Left forelimb (tissue), 1 donor: ENCODE measurements at places on chromosomes 1 and 21.

- DNase-seq, result no peak
These were observed 139.6 kb downstream of the PLPP3 start for GRCh38 chr1:56439610-56440264.

DNA sequence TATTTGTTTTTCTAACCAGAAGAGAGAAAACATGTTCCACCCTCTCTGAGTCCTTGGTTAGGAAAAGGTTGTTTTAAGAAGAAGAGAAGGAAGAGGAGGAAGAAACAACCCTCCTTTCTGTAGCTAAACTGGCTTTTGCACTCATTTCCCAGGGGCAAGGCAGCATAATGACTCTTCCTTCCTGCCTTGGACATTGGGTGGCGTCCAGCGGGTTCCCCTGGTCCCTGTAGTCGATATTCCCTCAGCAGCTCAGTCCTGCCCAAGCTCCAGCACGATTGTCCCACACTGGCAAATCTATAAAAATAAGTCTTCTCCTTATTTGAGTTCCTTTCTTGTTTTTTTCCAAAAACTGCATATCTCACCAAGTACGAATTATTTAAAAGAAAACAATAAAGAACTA is 81.2 kb downstream of the TEX35 start:
- no peak for DNase-seq

- no peak for DNase-seq
These were observed 17.8 kb downstream of the OR2B11 start for GRCh38 chr1:247440001-247440620.

DNA sequence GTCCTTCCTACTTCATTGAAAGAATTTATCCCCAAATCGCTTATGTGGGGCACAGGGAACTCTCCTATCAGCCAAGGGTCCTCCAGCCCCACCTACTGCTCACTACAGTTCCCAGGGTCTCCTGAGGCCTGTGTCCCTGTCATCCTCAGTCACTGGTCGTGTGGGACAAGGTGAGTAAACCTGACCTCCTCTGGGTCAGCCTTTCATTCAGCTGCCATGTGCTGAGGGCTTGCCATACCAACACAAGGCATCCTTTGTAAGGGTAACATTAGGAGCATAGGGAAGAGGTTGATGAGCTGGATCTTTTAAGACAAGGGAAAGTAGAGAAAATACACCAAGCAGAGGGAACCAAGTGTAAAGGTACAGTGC is 11.2 kb upstream of the SNAPIN start:
- no peak for DNase-seq

DNA sequence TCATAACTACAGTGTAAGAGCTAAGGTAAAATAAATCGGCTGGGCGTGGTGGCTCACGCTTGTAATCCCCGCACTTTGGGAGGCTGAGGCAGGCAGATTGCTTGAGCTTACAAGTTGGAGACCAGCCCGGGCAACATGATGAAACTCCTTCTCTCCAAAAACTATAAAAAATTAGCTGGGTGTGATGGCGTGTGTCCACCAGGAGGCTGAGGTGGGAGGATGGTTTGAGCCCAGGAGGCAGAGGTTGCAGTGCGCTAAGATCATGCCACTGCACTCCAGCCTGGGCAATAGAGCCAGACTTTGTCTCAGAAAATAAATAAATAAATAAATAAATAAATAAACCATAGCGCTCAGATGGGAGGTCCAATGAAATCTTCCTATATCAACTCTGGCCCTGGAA is 16.7 kb upstream of the FAM110D start:
- no peak for DNase-seq

- DNase-seq, result peak; percentile 28
These were observed 14.6 kb upstream of the PARP1 start for GRCh38 chr1:226422478-226422877.

- DNase-seq, result no peak
These were observed 6.1 kb downstream of the STX12 start for GRCh38 chr1:27779122-27779521.

- no peak for DNase-seq
These were observed 749 bp downstream of the IBA57 start for GRCh38 chr1:228166170-228166936.

GRCh38 chr1:110475362-110476027 is 24.5 kb downstream of the PROK1 start:
- no peak for DNase-seq

DNA sequence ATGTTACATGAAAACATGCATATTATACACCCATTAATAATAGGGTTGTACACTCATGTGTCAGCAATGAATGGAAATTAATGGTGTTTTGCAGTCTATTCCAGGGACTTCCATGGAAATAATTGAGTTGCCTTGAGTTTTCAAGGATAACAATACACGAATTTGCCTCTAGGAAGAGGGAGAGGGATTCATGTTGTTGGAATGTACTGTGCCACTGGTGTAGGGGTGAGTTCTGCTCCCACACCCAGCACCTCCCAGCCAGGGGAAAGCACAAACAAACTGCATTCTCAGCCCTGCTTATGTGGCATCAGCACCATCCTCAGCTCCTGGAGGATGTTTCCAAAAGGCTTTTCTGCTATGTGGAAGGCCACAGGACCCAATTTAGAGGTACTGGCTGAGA is 57.8 kb downstream of the BCAR3 start:
- DNase-seq, result no peak

DNA sequence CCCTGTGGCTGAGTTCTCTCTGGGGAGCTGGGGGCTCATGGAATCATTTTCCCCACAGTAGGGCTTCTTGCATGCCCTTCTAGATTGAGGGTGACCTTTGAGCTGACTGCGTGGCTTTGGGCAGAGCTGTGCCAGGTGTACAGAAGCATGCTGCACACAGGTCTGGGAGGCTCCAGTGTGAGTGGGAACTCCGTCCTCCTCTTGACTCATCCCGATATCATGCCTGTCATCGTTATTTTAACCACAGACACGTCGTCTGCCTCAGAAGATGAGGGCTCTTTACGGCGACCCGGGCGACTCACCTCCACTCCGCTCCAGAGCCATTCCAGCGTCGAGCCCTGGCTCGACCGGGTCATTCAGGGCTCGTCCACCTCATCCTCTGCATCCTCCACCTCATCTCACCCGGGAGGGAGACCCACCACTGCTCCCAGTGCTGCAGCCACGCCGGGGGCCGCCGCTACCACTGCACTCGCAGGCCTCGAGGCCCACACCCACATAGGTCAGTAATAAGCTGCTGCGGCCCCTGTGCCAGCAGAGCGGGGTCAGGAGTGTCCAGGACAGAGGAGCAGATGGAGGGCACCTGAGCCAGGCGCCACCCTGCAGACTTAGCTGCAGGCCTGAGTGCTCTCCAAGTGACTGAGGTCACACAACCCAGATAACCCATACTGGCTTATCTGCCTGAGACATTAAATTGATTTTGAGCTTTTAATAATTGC is 39.8 kb downstream of the DIP2A start:
- no peak for DNase-seq

DNA sequence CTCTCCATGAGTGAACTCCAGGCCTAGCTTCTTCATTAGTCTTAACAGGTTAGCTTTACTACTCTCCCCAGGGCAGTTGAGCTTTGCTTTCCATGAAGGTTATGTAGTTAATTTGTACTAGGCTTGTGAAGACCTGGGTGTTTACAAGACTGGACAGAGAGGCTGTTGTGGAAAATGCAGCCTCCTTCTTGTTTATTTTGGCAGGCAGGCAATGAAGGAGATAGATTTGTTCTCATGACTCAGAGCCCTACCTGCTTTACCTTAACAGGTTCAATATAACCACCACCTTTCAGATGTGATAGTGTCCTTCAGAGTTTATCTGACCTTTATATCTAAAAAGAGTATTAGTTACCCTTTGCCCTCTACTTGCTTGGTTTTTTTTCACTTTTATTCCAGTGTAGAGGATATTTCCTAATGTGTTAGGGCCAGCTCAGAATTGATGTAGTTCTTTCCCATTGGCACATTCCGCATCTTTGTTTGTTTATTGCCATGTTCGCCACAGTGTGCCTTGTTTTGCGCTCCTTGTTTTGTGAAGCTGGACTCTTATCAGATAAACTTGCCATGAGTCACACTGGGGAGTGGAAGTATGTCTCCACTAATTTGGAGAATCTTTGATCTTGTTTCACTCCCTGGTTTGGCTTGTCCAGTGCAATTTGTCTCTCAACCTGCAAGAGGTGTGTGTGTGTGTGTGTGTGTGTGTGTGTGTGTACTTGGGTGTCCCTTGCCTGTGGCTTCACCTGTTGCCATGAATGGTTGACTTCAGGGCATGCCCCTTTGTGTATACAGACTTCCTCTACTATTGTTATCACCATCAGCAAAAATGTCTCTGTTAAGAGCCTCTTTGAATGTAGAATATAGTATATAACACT is 87.4 kb upstream of the MACF1 start:
- DNase-seq, result no peak

DNA sequence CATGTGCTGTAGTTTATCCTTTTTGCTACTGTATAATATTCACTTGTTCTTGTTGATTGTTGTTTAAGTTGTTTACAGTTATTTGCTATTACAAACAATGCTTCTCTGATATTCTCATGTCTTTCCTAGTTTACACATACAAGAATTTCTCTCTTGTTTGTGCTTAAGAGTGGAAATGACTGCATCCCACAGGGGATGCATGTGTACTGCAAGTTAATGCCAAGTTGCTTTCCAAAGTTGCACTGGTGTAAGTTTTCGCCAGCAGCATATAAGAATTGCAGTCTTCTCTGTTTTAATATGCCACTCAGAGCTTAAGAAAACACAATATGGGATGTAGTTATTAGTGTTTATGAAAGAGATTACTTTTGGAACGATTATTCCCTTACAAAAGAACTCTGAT is 97.7 kb downstream of the NEK7 start:
- DNase-seq, result no peak

DNA sequence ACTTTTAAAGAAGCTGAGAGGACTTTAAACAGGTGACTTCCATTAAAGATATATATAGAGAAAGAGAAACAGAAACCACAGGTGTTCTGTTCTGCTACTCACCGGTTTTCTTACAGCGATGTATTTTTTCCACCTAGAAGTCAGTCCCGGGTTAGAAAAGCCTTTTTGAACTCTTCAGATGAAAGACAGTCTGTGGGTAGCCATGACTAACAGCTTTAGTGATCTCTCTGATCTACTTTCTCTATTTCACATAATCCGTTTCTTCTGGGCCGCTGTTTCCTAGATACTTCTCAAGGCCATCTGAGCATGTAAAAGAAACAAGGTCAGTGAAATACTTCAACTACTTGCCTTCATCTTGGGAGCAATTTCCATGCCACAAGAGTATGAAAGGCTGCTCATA is 25.1 kb downstream of the WDR64 start:
- DNase-seq, result no peak

GRCh38 chr1:224759681-224760091 is 143.6 kb downstream of the CNIH3 start:
- no peak for DNase-seq

DNA sequence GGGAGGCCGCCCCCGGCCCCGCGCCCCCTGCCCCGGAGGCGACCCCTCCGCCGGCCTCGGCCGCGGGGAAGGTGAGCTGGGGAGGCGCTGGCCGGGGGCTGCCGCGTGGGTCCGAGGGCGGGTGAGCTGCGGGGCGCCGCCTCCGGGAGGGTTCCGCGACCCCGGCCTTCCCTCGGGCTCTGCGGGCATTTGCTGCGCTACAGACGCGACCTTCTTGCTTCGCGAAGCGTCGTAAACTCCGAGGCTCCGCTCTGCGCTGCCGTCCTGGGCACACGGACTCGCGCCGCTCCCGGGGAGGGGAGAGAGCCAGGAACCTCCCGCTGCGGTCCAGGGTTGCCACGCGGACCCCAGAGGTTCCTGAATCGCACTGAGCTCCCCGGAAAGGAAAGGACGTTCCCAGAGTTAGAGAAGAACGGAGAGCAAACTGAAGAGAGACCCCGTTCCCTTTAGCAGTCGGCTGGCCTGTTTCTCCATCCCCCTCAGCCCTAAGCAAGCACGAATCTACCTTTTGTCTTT is 345 bp downstream of the SLX9 start:
- DNase-seq, result peak; percentile 38

DNA sequence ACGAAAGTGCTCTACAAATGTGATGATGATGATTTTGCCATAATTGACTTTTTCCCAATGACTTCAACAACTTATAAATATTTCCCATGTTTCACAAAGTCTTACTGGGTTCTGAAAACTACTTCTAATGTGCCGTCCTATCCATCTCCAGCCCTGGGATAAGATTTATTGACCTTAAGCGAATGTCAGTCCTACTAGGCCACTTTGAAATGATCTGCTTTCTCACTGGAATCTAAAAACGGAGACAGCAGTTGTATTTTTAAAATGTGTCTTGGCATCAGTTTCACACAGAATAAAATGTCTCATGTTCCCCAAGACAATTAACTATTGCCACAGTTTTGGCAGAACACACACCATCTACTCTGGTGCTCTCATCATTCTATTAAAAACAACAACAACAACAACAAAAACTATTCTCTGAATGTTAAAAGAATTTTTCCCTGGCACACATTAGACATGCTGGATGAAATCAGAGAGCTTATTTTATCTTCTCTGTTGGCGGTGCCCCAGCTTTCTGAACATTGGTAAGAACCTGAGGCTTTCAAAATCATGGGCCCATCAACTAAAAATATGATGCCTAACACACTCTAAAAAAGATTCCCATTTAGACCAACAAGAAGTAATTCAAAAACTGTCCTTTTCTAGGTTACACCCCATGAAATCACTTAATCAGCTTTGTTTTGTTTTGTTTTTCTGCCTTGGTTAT is 23.1 kb upstream of the DNASE2B start:
- no peak for DNase-seq

- no peak for DNase-seq
These were observed 46.2 kb downstream of the TRABD2B start for GRCh38 chr1:47951026-47951425.

DNA sequence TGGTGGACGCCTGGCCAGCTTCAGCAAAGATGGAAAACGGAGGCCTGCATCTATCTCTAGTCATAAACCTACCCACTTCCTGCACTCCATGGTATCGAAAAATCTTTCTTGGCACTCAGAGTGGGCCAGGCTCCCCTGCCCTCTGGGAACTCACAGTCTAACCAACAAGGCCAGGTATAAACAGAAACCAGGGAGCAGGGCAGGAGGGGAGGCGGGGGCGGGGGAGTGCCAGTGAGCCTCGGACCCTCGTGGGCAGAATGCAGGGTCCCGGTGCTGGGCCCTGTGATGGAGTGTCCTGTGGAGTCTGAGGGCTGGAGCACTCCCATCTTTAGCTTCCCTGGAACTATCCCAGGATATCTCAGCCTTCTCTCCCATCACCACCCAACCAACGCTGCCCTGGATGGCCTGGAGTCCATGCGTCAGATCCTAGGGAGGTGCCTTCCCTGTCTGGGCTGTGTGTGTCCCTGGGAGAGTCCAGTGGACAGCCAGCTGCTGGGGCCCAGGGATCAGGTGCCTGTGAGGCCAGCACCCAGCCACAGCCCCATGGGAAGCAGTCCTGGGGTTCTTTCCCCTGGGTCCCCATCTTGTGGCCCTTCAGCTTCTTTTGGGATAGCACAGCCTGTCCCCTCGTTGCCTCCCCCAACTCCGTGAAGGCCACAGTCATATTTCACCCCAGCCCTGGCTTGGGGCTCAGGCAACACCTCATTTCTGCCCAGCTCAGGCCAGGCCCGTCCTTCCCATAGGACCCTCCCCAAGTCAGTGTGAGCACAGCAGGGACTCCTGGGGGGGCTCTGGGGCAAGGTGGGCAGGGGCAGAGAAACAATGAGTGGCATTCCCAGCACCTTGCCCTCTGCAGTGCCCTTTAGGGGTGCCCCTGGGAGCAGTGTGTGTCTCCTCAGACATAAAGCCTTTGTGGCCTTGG is 1.1 kb upstream of the EPS8L3 start:
- DNase-seq, result no peak

GRCh38 chr21:28215214-28215954 is 777.3 kb downstream of the LTN1 start:
- DNase-seq, result no peak
